C1 segment of cervical spinal cord (tissue), 14 donors: ENCODE measurements at places on chromosomes 1 and 21.

DNA sequence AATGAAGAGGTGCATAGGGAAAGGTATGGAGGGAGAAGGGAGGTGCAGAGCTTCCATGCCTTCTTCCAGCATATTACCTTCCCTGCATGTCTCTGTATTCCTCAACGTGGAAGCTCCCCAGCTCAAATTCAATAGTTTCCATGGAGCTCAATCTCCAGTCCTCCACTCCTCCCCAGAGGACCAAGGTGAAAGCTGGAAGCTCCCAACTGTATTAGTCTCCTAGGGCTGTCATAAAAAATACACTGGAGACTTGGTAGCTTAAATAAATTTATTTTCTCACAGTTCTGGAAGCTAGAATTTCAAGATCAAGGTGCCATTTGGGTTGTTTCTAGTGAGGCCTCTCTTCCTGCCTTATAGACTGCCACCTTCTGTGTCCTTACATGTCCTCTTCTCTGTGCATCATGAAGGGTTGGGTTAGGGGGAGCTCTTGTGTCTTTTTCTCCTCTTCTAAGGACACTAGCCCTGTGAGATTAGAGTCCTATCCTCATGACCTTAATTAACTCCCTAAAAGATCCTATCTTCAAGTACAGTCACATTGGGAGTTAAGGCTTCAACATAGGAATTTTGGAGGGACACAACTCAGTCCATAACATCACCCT is 21.9 kb upstream of the RABGGTB start:
- DNase-seq = no peak

- no peak for DNase-seq
These were observed 160.1 kb downstream of the SLC45A1 start for GRCh38 chr1:8477983-8478362.

GRCh38 chr1:160460683-160461287 is 60.4 kb downstream of the VANGL2 start:
- DNase-seq = no peak

DNA sequence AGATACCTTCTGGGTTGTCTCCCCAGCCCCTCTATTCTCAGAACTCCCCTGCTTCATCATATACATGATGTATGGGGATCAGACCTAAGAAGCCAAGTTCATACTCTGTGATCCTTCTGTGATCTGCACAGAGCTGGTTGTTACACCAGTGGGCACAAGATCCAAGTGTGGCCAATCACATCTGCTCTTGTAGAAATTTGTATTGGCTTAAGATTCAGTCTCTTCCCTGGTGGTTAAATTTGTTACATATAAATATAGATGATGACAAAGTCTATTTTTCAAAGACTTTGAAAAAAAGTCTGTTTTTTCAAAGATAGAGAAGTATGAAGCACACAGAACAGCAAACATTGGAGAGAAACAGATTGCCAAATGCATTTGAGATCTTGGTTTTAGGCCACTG is 135.8 kb upstream of the FGGY start:
- DNase-seq = no peak

DNA sequence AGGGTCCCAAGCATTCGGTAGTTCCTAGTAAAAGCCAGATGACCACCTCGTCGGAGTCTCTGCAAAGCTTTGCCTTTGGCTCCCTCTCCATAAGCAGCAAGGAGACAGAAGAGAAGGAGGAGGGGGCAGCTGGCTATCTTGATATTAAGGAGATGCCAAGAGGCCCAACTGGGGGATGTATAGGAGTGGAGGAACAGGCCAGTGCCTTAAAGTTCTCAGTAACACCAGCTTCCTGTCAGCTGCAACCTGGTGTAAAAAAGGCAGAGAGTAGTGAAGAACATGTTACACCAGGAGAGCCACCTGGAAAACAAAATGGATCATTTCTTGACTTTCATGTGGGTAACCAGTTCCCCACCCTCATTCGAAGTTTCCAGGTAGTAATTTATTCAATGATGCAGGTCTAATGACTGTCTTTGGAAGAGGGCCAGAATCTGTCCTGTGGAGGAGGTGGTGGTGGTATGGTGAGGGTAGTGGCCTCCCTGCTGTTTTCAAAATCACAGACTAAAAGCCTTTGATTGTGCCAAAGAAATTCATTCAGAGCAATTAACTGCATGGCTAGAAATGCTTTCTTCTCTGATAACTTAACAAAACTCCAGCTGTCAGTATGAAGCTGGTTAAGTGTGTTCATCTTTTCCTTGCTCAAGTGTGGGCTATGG is 27.3 kb downstream of the TMEM200B start:
- DNase-seq = no peak

- DNase-seq = no peak
These were observed 528.4 kb upstream of the RGS18 start for GRCh38 chr1:191629836-191630235.

DNA sequence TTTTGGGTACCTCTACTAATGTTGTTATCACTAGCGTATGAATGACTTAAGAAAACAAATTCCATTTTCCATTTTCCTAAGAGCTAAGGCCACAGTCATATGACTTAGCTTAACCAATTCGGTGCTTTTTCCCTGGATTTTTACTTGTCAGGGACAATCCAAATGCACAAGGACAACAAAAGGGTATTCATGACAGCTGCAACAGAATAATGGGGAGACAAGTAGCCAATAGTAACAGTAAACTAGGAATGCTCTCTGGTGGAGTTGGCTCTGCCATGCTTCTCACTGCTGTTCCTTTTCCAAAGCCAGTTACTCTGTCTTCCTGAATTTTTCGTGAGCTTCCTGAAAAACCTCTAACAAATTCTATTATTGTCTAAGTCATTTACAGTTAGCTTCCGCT is 52.9 kb downstream of the LRRIQ3 start:
- no peak for DNase-seq

- no peak for DNase-seq
These were observed 145.9 kb downstream of the CNIH3 start for GRCh38 chr1:224762046-224762445.

- DNase-seq = no peak
These were observed 32.2 kb upstream of the MED18 start for GRCh38 chr1:28296401-28297261.
